ENCODE measurements at places on chromosomes 4 and X.

- DNase-seq = no peak
Measured at GRCh38 chr4:7831330-7831729, 108.3 kb downstream of the AFAP1 start.

DNA sequence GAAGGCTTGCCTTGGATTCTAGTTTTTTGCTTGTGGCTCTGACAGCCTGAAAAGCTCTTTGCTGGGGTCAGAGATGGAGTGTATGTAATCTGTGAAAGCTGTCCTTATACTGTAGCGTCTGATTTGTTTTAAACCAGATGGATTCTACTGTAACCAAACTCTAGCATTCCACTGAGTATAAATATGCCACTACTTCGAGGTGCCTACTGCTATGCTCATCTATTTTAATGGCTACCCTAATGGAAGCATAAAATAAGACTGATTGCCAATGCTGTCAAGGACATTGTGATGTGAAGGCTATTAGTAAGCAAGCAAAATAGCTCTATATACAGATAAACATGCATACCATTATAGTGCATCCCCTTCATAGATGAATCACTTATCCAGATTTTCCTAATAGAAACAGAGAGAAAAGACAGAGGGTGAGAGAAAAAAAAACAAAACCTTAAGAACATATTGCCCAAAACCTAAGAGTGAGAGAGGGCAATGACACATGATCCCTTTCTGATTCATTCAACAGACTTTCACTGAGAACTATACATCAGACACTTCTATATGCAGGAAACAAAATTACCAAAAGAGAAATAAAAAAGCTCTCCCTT is 1025.8 kb upstream of the LCORL start:
- DNase-seq = no peak

DNA sequence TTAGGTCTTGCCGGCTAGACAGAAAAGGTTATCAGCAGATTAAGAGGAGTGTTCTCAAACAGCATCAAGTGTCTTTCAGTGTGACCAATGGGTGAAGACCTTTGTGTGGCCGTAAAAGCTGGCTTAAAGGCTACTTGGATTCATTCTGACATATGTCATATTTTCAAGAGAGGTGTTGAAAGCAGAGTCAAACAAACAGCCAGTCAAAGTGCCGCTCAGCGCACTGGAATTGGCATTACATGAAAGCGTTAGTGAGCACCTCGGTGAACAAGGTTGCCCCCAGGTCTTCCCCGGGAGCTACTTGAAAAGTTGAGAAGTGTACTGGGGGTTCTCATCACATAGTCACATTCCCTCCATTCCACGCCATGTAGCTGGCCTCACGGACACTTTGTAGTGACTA is 148.9 kb downstream of the SOX3 start:
- no peak for DNase-seq

DNA sequence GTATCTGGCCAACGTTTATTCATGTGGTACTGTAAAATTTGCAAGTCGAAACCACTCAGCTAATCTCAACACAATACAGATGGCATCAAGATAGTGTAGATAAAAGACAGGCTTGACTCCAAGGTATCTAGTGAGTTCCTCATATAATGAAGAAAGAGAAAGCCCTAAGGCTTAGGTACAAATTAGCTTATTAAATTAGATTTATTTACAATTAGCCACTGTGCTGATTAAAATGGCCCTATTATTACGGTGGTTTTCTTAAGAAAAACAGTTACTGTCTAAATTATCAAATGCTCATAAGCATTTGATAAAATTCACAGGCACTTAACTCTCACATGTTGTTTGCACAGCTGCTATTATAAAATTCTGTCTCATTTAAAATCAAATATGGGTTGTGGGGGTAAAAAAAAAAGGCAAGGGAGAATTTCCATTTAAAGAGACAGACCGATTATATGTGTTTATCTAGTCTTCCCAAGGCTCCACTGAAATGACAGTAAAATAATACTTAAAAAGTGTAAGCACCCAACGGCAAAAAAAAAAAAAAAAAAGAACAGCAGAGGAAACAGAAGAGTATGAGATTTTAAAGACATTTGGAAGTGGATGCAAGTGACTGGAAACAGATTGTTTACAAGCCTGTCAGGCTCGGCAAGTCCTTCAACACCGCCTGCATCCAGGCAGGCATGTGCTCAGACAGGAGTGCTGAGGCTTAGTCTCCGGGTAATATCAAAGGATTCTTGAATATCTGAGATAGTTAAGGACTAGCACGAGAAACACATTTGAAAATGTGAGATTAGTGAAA is 55.1 kb downstream of the FAM13A start:
- DNase-seq = no peak

DNA sequence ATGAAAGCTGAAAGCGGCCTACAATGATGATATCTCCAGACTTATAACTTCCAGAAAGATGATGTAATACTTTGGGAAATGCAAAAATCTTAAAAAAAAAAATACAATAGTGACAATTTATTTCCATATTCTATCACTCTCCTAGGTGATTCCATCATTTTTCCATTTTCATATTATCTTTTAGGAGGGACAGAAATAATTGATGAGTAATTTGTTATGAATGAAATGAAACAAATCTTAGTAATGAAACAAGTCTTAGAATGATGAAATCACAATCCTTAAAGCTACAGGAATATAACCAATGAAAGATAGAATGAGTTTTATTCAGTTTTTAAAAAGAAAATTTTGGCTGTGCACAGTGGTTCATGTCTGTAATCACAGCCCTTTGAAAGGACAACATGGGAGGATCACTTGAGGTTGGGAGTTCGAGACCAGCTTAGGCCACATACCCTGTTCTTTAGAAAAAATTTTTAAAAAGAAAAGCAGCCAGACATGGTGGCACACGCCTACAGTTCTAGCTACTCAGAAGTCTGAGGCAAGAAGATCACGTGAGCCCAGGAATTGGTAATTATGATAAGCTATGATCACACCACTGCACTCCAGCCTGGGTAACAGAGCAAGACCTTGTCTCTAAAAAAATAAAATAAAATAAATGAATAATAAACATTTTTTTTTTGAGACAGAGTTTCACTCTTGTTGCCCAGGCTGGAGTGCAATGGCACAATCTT is 21.7 kb downstream of the CLOCK start:
- DNase-seq = no peak

DNA sequence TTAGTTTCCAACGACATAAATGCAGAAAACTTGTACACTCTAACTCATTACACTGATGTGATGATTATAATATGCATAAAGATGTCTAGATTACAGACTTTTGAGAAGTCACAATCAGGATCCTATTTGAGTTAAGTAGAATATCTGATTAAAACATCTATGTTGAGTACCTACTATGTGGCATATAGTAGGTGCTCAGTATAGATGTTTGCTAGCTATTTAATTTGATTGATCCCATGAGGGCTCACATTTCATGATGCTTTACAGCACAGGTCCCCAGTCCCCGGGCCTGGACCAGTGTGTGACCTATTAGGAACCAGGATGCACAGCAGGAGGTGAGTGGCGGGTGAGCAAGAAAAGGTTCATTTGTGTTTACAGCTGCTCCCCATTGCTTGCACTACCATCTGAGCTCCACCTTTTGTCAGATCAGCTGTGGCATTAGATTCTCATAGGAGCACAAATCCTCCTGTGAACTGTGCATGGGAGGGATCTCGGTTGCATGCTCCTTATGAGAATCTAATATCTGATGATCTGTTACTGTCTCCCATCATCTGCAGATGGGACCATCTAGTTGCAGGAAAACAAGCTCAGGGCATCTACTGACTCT is 33.0 kb upstream of the CXCL8 start:
- DNase-seq = no peak

- no peak for DNase-seq
Measured at GRCh38 chr4:132101526-132101925, 1047.6 kb upstream of the PCDH10 start.

GRCh38 chr4:174815282-174815681 is 13.8 kb downstream of the GLRA3 start:
- no peak for DNase-seq

- no peak for DNase-seq
Measured at GRCh38 chr4:155342142-155342541, 34.6 kb downstream of the MAP9 start.

DNA sequence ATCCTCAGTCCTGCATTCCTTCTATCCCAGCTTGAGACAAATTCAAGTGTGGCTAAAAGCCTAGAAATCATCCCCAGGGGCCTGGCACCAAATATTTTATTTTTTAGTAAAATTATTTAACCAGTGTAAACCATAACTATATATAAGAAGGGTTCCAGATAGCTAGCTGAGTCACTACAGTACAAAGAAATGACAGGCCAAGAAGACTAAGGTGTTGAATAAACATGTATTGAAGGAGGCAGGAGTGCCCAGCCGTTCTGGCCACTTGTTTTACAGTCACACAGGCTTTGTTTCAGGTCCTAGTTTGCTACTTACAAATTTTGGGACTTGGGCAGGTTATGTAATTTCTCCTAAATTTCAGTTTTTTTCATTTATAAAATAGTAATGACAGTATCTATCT is 225.9 kb upstream of the PITX2 start:
- no peak for DNase-seq

DNA sequence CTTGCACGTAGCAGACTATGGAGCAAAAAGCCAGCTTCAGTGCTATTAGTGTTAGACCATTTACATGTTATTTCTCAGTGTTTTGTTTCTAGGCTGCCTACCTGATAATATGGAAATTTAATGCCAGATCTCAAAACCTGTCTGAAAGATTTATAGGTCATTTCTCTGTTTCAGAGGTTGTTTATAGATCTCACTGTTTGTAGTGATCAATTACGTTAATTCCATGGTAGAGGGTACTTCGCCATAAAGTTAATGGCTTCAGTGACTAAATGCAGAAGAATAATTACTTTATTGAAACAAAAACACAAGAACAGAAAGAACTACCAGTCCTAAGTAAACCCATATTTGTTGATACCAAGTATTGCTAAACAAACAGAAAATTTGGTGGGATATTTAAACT is 420.8 kb downstream of the ARHGAP24 start:
- no peak for DNase-seq

- DNase-seq = no peak
Measured at GRCh38 chrX:42771506-42772335, 6.2 kb downstream of the PPP1R2C start.

- DNase-seq = no peak
Measured at GRCh38 chr4:120536884-120537283, 385.6 kb downstream of the PRDM5 start.

GRCh38 chr4:141180991-141181761 is 39.5 kb upstream of the ZNF330 start:
- DNase-seq = no peak

DNA sequence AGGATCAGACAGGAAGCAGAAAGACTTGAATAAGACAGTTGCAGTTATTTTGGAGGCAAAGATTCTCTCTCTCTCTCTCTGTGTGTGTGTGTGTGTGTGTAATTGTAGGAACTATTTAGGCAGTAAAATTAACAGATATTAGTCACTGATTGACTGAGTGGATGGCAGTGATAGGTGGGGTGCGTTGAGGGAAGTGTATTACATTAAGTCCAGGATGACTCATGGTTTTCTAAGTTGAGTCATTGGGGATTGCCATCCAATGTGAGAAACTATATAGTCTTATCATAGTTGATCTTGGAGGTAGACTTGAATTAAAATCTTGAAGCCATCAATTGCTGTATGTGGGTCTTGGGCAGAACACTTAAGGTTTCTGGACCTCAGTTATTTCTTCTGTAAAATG is 75.4 kb downstream of the AR start:
- no peak for DNase-seq

- no peak for DNase-seq
Measured at GRCh38 chrX:130212371-130212770, 40.6 kb downstream of the RAB33A start.

Measured in testis (tissue), 5 donors.